ENCODE measurements at places on chromosomes 11 and 22. TPM values are rescaled to one million over a fixed set of nuclear protein-coding genes. Genes with fewer than 3 reads are reported as not detected.

- peaks cover 7% of the 10 kb centered on the region for H3K4me1 ChIP-seq
- no peak overlapping the region for H3K4me3 ChIP-seq
- no peak for DNase-seq
- H3K27me3 ChIP-seq, result no peaks in the 10 kb centered on the region
Observed at GRCh38 chr11:74256378-74257133, 54.9 kb downstream of the P4HA3 start.

DNA sequence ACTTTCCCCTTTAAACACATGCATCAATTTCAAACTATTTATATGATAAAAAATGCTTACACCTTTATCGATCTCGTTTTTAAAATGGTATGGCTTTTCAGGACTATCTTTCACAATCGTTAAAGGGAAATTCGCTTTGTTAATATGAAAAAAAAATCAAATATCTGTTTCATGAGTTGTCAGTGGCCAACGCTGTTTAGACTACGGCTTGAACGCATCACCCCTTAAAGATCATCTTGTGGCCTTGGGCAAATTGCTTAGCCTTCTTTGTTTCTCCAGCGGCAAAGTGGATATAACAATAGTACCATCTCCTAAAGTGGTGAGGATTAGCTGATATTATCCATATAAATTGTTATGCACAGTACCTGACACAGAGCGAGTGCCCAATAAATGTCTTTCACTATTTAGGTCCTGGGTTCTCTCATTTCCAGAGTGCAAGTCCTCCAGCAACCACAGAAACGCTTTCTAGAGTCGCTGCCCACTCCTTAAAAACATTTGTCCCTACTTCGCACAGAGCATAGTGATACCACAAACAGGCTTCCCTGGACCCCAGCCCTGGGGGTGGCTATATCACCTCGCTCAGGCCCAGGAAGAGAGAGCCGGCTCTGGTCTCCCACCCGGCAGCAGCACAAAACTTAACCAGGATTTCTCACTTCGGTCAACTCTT, 904 bp downstream of the SLC35F2 start:
- no peaks in the 10 kb centered on the region for H3K36me3 ChIP-seq
- H3K4me1 ChIP-seq, result peaks cover 19% of the 10 kb centered on the region
- H3K4me3 ChIP-seq, result peak overlapping the region; percentile 66
- peaks cover 29% of the 10 kb centered on the region for H3K27me3 ChIP-seq
- peak overlapping the region; percentile 29 for H3K27ac ChIP-seq

DNA sequence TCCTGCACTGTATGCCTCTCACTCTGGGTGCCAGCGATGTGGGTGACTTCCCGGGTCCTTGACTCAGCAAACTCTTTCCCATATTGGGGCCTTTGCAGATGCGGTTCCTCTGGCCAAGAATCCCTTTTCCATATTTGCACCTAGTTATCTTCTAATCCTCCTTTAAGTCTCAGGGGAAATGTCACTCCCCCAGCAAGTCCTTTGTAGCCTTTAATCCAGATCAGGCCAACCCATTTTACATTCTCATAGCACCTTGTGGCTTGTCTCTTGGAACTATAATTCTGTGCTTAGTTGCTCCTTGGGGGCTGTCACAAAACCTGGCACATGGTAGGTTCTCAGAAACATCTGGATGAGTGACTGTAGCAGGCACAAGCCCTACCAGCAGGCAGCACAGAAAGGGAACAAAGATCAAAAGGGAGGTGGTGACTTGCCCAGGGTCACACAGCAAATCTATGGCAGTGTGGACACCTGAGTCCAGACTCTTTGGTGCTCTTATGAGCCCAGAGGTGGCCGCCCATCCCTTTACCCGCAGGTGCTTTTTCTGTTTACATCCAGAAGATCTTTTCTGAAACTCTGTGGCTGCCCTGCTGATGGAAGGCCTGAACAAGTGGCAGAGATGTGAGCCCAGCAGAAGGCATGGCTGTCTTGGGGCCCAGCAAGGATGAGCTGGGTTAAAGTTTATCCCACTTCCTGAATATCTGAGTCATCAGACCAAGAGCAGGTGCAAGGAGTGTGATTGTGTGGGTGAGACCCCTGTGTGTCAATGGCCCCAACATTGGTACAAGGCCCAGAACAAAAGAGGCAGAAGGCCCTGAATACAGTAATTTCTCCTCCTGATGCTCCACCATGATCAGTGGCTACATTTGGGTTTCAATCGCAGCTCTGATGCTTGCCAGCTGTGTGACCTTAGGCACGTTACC, 78.6 kb upstream of the GRK3 start:
- no peak overlapping the region for H3K27ac ChIP-seq
- no peaks in the 10 kb centered on the region for H3K27me3 ChIP-seq
- no peak overlapping the region for H3K4me3 ChIP-seq
- peaks cover 13% of the 10 kb centered on the region for H3K4me1 ChIP-seq

DNA sequence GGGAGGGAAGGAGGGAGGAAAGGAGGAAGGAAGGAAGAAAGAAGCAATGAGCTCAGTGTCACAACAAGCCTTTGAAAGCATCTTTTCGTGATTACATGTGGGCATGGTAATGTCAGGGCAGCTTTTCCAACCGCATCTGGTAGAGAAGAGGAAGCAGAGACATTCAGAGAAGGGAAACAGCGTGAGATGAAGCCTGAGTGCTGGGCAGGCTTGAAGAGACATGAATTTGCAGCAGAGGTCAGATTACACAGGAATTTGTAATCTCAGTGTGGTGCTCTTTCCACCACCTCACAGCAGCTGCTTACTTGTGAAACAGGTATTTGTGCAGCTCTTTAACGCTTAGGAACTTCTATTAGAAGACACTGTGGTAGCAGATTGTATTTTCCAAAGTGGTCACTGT, 289.5 kb upstream of the C11orf87 start:
- H3K27ac ChIP-seq, result no peak overlapping the region
- no peaks in the 10 kb centered on the region for H3K4me1 ChIP-seq
- H3K36me3 ChIP-seq, result no peaks in the 10 kb centered on the region
- H3K27me3 ChIP-seq, result no peaks in the 10 kb centered on the region
- no peak overlapping the region for H3K4me3 ChIP-seq
- DNase-seq, result no peak

DNA sequence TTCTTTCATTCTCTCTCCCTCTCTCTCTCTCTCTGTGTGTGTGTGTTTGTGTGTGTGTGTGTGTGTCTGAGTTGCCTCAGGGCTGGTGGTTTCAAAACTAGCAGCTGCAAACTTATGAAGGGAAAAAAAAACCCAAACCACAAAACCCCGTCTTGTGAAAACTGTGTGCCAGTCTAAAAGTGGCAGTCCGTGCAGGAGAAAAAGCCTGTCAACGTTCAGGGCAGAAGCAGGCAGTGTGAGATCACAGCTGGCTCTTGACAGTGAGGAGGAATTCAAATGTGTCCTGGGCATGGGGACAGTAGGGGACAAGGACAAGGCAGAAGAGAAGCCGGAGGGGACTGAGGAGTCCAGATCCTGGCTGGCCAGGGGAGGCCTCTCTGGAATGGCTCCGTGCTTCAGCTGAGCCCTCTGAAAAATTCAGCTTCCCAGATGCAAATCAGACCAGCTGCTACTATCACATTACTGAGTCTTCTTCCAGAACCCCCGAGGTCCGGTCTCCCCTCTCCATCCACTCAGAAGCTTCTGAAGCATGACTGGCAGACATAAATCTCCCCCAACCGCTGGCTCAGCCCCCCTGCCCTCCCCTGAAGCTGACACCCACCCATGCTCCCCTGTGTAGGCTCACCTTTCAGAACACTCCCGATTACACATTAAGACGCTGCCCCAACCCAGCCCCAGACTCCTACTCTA, 31.9 kb downstream of the FLI1 start:
- peaks cover 33% of the 10 kb centered on the region for H3K4me1 ChIP-seq
- peaks cover 4% of the 10 kb centered on the region for H3K27me3 ChIP-seq
- DNase-seq, result peak; percentile 69
- H3K36me3 ChIP-seq, result no peaks in the 10 kb centered on the region
- H3K27ac ChIP-seq, result peak overlapping the region; percentile 6

DNA sequence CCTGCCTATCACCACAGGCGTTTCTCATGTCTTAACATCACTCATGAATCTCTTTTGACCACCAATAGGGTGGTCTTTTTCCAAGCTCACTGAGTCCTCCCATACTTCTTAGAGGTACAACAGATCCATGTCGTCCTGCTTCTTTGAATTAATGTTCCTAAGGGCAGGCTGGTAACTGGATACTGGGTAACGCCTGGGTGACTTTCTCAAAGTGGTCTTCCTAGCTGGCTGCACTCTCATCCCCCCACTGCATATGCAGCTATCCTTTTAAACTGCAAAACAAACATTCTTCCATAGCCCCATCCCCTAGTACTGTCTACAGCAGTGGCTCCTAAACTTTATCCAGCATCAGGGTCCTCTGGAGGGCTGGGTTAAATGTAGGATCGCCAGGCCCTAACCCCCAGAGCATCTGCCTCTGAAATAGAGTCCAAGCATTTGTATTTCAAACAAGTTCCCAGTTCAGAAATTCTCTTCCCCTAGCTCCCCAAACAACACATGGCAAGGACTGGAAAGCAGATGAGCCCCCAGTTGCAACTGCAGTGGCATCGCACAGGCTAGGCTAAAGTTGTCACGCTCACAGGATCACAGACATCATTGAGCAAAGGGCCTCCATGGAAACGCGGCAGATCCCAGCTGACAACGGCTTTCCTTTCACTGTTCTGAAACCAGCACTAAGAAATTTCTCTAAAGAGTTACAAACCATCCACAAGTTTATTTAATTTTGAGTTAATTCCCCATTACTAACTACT, 204.9 kb downstream of the LARGE1 start:
- no peak overlapping the region for H3K27ac ChIP-seq
- DNase-seq, result no peak
- no peaks in the 10 kb centered on the region for H3K27me3 ChIP-seq
- peaks cover under 1% of the 10 kb centered on the region for H3K4me1 ChIP-seq
- no peak overlapping the region for H3K4me3 ChIP-seq

DNA sequence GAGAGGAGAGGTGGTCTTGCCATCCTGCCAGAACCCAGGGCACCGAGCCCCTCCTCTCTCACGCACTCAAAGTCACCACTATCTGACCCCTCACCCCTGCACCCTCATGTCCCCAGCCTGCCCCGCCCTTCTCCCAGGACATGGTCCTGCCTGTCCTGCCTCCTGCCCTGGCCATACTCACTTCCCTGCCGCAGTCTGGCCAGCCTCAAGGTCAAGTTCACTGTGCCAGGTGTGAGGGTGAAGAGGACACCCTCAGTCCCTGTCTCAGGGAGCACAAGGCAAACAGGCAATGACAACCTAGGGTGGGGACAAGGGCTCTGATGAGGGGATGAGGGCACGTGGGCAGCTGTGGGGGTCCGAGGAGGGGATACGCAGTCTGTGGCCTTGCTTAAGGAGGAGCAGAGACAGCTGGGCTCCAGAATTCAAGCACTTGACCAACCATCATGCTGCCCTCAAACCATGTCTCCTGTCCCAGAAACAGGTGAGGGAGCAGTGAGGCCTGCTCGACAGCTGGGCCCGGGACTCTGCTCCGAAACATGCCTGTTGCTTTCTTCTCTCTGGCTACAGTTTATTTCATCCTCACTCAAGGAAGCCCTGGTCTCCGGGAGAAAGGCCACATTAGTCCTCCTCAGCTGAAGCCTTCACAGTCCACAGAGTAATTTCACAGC, 36.6 kb downstream of the PDGFB start:
- H3K36me3 ChIP-seq, result no peaks in the 10 kb centered on the region
- peak overlapping the region; percentile 77 for H3K27ac ChIP-seq
- DNase-seq, result no peak
- peaks cover 36% of the 10 kb centered on the region for H3K4me1 ChIP-seq

GRCh38 chr11:14898355-14898754, 6.3 kb upstream of the CYP2R1 start:
- no peaks in the 10 kb centered on the region for H3K36me3 ChIP-seq
- no peaks in the 10 kb centered on the region for H3K27me3 ChIP-seq
- DNase-seq, result no peak
- H3K4me1 ChIP-seq, result no peaks in the 10 kb centered on the region
- H3K27ac ChIP-seq, result no peak overlapping the region

Gene RASL10A
- total RNA-seq, result 1.5 TPM

- no peak overlapping the region for H3K27ac ChIP-seq
- no peaks in the 10 kb centered on the region for H3K4me1 ChIP-seq
- peaks cover 22% of the 10 kb centered on the region for H3K27me3 ChIP-seq
- no peaks in the 10 kb centered on the region for H3K36me3 ChIP-seq
- DNase-seq, result peak; percentile 41
Observed at GRCh38 chr22:27329131-27329850, 472.3 kb downstream of the MN1 start.

Gene MN1
- 9.9 TPM for total RNA-seq

GRCh38 chr11:33530815-33531214, 169.8 kb downstream of the C11orf91 start:
- no peaks in the 10 kb centered on the region for H3K4me1 ChIP-seq
- DNase-seq, result peak; percentile 86

Gene CRYBB2
- 0.09 TPM for total RNA-seq

GRCh38 chr11:86637988-86638387, 34.4 kb downstream of the ME3 start:
- H3K4me3 ChIP-seq, result no peak overlapping the region
- no peak for DNase-seq
- H3K36me3 ChIP-seq, result no peaks in the 10 kb centered on the region
- no peak overlapping the region for H3K27ac ChIP-seq
- no peaks in the 10 kb centered on the region for H3K27me3 ChIP-seq

- H3K27me3 ChIP-seq, result no peaks in the 10 kb centered on the region
- H3K27ac ChIP-seq, result no peak overlapping the region
- no peak for DNase-seq
- H3K4me3 ChIP-seq, result no peak overlapping the region
- no peaks in the 10 kb centered on the region for H3K36me3 ChIP-seq
- H3K4me1 ChIP-seq, result no peaks in the 10 kb centered on the region
Observed at GRCh38 chr11:23205156-23205871, 345.0 kb upstream of the CCDC179 start.

DNA sequence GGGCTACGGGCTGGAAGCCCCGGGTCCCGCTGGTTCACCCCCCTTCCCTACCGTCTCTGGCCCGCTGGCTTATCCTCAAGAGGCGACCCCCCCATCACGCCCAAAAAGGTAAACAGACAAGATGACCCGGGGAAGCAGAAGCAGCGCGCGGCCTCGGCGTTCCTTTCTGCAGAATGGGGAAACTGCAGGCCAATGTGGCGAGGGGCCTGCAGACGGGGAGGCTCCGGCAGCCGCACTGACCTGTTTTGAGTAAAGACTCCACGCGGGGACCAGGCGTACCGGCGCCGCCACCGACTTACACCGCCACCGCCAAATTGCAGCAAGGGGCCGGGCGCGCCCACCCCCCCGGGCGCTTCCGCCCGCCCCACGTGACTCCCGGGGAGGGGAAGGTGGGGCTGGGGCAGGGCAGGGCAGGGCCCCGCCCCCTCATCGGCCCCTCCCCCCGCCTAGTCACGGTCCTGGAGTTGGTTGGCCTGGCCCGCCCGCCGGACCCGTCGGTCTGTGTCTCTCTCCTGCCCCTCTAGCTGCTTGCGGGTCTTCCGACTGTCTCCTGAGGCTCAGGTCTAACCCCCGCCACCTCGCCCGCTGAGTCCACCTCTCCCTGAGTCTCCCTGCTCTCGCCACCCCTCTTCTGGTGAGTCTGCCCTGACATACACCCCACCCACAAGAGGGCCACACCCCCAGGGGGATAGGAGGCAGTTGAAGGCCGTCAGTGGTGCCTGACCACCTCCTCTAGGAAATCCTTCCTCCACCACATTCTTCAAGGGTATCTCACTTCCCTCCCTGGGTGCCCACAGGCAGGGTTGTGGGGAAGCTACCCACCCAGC, at the start of gene ARAP1:
Gene ARAP1, minus strand, starts transcription at position 321 of the 827 bp plus-strand sequence. CDS start 25,280 bp downstream, outside the sequence.
- peak within 1 kb of the TSS; percentile 68 for H3K4me3 ChIP-seq
- peaks cover 4% of the 10 kb centered on the region for H3K27me3 ChIP-seq
- peak; percentile 70 for DNase-seq
- H3K36me3 ChIP-seq, result peaks cover 3% of the 10 kb centered on the region
- peaks cover 34% of the 10 kb centered on the region for H3K4me1 ChIP-seq

GRCh38 chr11:103326070-103326794, 217.0 kb downstream of the DYNC2H1 start:
- no peak overlapping the region for H3K4me3 ChIP-seq
- no peak overlapping the region for H3K27ac ChIP-seq
- H3K36me3 ChIP-seq, result peaks cover 5% of the 10 kb centered on the region
- peaks cover 2% of the 10 kb centered on the region for H3K4me1 ChIP-seq
- peak; percentile 40 for DNase-seq
- no peaks in the 10 kb centered on the region for H3K27me3 ChIP-seq

Gene SOX6
- 26.5 TPM for total RNA-seq
